ENCODE measurements at places on chromosomes 4 and X.

GRCh38 chrX:2673611-2674010, 17.5 kb upstream of the CD99 start:
- DNase-seq = no peak

- DNase-seq = no peak
Observed at GRCh38 chrX:37060999-37061398, 52.8 kb downstream of the FAM47C start.

GRCh38 chrX:139156356-139156755, 374.2 kb upstream of the F9 start:
- DNase-seq = no peak

DNA sequence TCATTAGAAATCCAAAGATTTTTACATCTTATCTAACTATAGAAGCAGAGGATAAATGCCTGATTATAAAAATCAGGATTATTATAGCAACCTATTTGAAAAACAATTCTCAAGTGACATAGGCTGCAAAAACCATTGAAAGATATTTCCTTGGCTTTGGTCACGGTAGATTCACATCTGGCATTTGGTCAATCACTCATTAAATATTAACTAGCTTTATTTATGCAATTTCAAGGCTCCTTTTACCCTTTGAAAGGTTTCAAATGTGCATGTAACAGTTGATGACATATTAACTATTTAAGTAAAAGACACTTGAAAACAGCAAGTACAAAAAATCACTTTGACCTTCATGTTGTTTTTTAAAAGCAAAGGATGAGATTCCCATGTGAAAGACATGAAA, 98.1 kb downstream of the MMRN1 start:
- DNase-seq = no peak

DNA sequence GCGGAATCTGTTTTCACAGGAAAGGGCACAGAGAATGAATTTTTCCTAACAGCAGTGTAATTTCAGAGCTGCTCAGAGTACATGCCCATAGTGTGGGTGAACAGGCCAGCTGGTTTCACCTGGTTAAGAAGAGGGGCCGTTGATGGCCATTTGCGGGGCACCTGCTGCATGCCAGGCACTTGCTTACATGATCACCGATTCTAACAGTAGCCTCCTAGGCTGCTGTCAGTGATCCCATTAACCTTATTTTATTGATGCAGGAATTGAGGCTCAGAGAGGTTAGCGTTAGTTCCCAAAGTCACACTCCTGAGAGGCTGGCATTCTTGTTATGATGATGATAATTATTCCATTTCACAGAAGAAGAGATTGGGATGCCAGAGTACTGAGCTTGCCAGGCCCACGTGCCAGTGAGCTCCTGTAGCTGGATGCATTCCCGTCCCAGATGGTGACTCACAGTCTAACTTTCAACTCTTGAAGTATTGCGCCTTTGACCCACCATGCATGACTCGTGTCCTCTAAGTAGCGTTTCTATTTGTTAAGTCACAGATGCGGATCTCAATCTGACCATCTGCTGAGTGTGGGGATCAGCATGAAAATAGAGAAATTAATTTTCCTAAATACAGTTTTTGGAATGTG, 76.5 kb downstream of the PSAPL1 start:
- no peak for DNase-seq

DNA sequence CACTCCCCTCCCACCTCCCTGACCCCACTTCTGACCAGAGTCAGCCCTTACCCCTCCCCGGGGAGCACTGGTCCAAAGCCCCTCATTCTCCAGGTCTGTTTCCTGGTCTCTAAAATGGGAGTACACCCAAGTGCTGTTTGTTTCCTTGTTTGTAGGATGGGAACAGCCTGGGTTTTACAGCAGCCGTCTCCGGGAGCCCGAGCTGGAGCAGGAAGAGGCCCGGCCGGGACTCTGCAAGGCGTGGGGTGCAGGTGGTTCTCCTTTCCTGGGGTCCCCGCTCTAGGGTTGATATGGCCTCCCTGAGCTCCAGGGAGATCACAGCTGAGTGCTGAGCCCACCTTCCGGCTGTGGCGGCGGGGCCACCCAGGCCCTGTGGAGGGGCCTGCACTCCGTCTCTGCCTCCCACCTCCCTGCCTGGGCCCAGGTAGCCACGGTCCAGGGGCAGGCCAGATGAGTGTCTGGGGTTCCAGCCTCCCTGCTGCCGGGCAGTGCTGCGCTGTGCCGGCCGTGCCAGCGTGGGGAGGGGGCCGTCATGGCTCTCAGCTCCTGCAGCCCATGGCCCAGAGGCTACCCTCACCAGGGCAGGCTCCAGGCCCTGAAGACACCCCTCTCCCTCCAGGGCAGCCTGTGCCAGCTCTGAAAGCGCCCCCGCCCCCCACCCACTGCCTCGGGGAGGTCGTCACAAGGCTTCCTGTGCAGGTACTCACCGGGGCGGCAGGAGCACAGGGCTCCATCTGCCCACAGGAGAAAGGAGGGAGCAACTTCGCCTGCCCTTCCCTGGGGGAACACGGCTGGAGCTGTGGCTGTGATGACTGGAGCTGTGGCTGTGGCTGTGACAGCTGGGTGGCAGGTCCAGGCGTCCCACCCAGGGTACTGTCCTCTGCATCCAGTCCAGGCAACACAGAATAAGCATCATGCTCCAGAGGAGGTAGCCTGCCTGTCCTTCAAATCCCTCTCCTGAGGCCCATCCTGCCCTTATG, 98.8 kb downstream of the ADRA2C start:
- no peak for DNase-seq

- no peak for DNase-seq
Observed at GRCh38 chr4:63901304-63901703, 507.9 kb downstream of the TECRL start.

- DNase-seq = no peak
Observed at GRCh38 chr4:75527482-75527881, 13.2 kb downstream of the THAP6 start.

- DNase-seq = no peak
Observed at GRCh38 chr4:85834934-85835333, 360.0 kb downstream of the ARHGAP24 start.

- DNase-seq = no peak
Observed at GRCh38 chr4:26337612-26338011, 16.8 kb downstream of the RBPJ start.

GRCh38 chr4:90112715-90113114, 14.5 kb upstream of the CCSER1 start:
- DNase-seq = no peak

DNA sequence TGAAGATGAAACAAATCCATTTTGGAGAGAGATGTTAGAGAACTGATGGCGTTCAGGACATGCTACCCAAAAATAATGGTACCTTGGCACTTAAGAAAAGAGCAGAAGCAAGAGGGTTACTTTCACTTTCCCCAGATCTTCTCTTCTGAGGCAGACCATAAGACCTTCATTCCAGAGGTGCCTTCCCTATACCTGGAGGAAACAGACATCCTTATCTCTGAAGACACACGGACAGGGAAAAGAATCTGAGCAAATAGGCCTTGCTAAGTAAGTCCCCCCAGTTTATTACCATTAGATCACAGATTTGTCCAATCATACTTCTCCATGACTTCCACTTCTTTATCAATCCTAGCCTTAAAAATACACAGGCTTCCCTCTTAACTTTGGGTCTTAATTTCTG, 2.0 kb upstream of the FGF2 start:
- DNase-seq = no peak

- no peak for DNase-seq
Observed at GRCh38 chr4:119124352-119124751, 11.3 kb upstream of the MYOZ2 start.

DNA sequence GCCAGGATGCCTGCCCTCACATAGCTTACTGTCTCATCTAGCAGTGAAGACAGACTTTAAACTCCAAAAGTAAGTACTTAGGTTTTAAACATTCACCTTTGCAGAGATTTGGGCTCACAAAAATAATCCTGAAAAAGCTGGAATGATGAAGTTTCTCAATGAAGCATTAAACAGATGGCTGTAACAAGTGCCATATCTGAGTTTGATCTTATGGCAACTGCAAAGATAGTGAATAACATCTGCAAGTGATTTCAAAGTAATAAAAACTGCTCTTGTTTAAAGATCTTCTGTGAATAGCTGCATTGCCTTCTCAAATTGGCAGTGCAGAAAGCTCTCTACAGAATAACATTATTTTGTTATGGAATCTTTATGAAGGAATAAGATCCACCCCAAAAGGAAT, 271.2 kb upstream of the SMIM31 start:
- no peak for DNase-seq

DNA sequence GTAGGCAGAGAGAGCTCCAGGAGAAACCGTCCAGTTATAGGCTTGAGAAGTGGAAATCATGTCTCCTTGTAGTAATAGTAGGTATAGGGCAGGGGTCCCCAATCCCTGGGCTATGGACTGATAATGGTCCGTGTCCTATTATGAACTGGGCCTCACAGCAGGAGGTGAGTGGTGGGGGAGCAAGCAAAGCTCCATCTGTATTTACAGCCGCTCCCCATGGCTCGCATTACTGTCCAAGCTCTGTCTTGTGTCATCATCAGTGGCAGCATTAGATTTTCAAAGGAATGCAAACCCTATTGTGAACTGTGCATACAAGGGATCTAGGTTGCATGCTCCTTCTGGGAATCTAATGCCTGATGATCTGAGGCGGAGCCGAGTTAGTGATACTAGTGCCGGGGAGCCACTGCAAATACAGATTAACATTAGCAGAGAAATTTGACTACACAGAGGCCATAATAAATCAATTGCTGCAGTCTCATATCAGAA, 67.6 kb downstream of the MRPL1 start:
- DNase-seq = no peak

DNA sequence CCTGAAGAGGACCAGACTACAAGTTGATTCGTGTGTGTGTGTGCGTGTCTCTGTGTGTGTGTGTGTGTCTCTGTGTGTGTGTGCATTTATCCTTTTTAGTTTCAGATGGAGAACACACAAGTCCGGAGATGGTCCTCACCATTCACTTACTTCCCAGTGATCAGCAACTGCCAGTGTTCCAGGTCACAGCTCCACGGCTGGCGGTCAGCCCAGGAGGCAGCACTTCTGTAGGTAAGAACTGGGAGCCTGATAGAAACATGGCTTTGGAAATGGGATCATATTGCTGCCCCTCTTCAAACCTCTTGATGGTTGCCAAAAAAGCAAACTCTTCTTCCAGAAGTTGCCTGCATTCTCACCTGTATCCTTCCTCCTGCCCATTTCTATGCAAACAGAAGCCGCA, 122.6 kb upstream of the ANXA3 start:
- no peak for DNase-seq

- no peak for DNase-seq
Observed at GRCh38 chr4:14787894-14788293, 214.4 kb upstream of the CPEB2 start.

DNA sequence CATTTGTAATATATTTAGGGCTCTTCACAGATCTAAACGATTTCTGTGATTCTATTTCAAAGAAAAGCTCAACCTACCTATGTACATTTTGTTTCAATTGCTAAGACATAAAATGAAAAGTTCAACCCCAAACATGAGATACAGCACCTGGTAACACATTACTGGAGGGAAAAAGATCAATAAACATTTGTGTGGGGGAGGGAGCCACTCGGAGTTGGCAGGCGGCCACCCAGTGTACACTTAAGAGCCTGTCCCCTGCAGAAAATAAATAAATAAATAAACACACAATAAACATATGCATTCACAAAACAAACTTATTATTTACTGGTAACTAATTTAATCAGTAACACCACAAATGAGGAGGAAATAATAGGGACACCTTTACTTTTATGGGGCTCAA, 19.3 kb downstream of the PRSS48 start:
- DNase-seq = no peak

GRCh38 chrX:9626379-9626778, 139.3 kb downstream of the GPR143 start:
- no peak for DNase-seq

DNA sequence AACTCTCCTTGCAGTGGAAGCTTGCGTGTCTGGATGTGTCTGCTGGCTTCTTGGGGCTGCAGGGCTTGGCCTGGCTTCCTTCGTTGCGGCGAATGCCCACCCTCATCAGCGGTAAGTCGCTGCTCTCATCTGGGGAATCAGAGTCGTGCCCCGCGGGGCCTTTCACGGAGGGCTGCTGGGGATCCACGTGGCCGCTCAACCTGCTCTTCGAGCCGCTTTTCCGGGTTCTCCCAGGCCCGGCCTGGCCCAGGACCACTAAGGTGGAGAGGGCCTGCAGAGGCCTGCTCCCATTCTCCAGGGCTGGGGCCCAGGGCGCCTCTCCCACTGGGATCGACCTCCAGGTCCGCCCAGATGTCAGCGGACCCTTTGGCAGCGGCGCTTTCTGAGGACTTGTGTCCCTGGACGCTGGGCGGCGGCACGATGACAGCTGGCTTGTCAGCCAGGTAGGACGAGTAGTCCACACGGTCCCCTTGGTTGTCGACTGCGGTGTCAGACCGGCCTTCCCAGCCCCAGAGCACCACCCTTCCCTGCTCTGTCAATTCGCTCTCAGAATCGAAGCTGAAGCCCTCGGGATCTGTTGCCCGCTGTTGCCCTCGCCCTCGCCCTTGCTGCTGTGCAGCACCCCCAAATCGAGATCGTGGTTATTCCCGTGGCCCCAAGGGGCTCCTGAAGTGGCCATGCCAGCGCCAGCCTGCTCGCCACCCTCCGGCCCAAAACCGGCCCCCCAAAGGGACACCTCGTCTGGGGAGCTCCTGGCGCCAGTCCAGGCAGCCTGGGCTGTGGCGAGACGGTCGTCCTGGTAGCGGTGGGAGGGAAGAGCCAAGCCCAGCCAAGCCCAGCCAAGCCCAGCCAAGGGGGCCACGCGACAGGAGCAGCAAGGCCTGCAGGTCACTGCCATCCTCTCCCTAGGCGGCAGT, 37.8 kb upstream of the NHSL2 start:
- no peak for DNase-seq

- DNase-seq = peak; percentile 22
Observed at GRCh38 chrX:103464072-103464773, 55.1 kb downstream of the RAB40A start.

- no peak for DNase-seq
Observed at GRCh38 chrX:13888284-13888683, 71.4 kb upstream of the GPM6B start.

- no peak for DNase-seq
Observed at GRCh38 chrX:5829469-5829868, 399.2 kb downstream of the NLGN4X start.

DNA sequence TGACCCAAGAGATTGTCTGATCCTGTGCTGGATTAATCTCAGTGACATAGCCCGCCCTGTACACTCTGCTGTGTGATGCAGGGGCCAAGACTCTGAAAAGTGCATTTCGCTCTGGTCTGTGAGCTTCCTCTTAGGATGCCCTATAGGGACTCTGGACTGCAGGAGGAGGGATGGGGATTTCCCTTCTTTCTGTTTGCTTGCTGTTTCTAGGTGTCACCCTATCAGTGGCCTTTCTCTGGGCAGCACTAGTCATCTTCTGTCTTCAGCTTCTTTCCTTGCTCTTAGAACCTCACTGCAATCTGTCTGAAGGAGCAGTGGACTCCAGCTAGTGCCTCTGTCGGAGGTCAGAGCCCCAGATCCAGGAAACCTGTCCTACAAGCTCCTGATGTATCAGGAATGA, 34.5 kb upstream of the SCRG1 start:
- DNase-seq = no peak

GRCh38 chr4:17717301-17717700, 64.1 kb downstream of the FAM184B start:
- no peak for DNase-seq

- no peak for DNase-seq
Observed at GRCh38 chr4:103786593-103786992, 66.8 kb upstream of the TACR3 start.

GRCh38 chrX:133306316-133306715, 88.2 kb upstream of the TFDP3 start:
- no peak for DNase-seq

GRCh38 chr4:166123546-166123945, 250.5 kb downstream of the TLL1 start:
- no peak for DNase-seq

Data from stimulated activated naive CD8-positive, alpha-beta T cell treated with anti-CD3 and anti-CD28 coated beads, Interleukin-15, Interleukin-2, amounts not matched to agents 100 U/mL and 50 U/mL, for 24 hours (primary cell).